Immature natural killer cell (primary cell): ENCODE measurements at places on chromosomes 7 and 10.
A peak's percentile ranks its signal among the peaks of the same experiment; 100 is the strongest.

DNA sequence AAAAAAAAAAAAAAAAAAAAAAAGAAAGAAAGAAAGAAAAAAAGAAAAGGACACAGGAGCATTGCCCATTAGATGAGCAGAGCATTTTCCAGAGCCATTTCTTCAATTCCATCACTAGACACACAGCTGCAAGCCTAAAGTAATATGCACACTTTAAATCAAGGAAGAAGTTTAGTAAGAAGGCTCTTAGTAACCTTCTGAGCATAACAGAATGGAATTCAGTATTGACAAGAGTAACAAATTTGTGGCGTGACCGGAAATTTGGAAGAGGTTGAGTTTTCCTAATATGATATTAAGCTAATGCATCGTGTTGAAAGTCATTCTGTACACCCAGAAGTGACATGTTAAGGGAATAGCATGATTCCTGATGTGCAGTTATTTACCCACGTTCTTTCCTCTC lies 35.3 kb downstream of the SMURF1 start:
- no peak for DNase-seq

DNA sequence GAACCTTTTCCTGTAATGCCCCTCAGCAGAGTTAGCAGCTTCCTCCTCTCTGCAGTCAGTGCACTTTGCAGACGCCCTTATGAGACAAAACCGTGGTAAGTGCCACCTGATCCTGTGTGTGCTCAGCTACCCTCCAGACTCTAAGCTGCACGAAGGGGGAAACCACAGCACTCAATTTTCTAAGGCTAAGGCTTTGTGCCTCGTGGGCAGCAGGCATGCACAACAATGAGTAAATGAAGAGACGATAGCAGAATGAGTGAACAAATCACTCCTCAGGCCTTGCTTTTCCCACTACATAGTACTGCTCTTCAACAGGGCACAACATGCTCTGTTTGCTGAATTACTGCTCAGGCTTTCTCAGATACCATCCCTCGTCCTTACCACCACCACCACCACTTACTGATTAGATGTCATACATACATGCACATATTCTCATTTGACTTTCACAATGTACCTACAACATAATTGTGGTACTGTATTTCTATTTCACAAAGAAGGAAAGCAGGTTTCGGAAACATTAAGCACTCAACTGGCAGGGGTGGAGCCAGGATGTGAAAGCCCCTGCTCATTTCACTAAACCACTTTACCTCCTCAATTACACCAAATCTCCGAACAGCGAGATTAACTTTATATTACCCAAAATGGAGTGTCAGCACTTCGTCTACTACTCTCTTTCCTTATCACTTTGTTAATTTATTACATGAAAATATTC lies 85.4 kb downstream of the ICA1 start:
- DNase-seq, result peak; percentile 67

DNA sequence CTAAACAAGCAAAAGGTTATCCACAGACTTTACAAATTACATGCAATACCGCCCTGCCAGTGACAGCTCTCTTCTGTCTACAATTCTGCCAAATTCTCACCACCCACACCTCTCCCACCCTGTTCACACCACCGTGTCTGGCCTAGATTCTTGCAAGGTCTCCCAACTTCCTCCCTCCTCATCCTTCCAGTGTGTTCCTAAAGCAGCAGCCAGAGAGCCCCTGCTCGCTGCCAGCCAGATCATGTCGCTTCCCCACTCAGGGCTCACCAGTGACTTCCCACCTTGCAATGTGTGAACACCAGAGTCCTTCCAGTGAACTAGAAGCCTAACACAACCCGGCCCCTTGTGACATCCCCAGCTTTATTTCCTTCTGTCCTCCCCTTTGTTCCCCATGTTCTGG lies 121.6 kb downstream of the HECW1 start:
- DNase-seq, result no peak

GRCh38 chr7:11767148-11767547 lies 64.8 kb downstream of the THSD7A start:
- DNase-seq, result no peak

GRCh38 chr7:78434281-78434680 lies 635.7 kb downstream of the PHTF2 start:
- no peak for DNase-seq

- DNase-seq, result no peak
Observed at GRCh38 chr10:50480054-50481007, 143.4 kb downstream of the SGMS1 start.

DNA sequence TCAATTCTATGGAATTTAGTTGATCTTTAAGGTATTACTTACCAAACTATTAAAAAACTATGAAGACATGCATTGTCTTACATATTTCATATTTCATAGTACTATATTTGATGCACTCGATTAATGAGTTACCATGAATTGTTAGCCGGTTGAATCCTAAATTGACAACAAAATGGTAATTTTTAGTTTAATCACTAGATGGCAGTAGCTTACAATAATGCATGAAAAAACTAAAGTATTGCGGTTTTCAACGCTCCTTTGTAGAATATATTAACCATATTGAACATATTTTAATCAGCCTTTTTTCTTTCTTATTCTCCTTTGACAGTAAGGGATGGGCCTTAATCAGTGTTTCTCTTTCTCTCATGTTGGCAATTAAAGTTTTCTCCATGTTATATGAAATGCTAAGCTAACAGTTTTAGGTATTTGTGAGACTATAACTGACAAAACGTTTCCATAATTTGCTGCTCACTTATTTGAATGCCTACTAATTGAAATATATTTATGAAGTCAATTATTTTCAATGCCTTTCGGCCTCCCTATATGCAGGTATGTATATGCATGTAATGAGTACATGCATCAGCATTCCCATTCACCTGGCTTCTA lies 48.5 kb upstream of the ARL4A start:
- DNase-seq, result peak; percentile 32

- DNase-seq, result no peak
Observed at GRCh38 chr10:14173706-14174594, 156.8 kb downstream of the FRMD4A start.

- no peak for DNase-seq
Observed at GRCh38 chr7:101156866-101157589, 2.8 kb downstream of the AP1S1 start.

- no peak for DNase-seq
Observed at GRCh38 chr7:106514881-106515280, 146.1 kb downstream of the CCDC71L start.

DNA sequence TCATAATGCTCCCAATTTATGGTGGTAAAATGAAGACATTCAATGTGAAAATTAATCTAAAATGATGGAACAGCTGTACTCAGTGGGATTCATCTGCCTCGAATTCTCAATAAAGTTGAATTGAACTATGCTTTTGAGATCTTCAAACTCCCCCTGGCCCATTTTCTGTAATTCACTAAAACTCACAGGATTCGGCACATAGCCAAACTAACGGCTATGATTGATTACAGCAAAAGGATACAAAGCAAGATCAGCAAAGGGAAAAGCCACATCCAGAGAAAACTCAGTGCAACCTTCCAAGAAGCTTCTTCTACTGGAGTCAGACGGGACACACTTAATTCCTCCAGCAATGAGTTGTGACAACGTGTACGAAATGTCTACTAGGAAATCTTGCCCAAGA lies 307.5 kb downstream of the CNTNAP2 start:
- DNase-seq, result no peak

- peak; percentile 58 for DNase-seq
Observed at GRCh38 chr10:110803830-110804338, 67.8 kb upstream of the PDCD4 start.

GRCh38 chr7:139703487-139704307 lies 74.1 kb downstream of the HIPK2 start:
- no peak for DNase-seq

- no peak for DNase-seq
Observed at GRCh38 chr10:90741926-90742565, 115.8 kb downstream of the HTR7 start.

DNA sequence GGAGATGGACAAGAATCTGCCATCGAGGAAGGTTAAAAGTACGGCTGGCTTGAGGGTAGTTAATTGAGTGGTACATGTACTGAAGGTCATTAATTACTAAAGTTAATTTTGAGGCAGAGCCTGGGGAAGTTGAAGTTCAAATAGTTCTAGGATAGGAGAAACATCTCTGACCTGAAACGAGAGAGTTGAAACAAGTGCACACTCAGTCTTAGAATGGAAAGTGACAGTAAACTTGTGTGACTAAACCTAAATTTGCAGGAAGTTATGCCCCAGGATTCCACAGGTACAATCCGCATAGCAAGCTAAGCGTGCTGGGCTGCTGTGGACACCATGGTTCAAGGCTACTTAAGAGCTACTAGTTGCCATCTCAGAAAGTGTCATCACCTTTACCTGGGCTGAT lies 209.9 kb downstream of the CHCHD3 start:
- no peak for DNase-seq

GRCh38 chr7:38656968-38657367 lies 25.8 kb upstream of the AMPH start:
- DNase-seq, result no peak

DNA sequence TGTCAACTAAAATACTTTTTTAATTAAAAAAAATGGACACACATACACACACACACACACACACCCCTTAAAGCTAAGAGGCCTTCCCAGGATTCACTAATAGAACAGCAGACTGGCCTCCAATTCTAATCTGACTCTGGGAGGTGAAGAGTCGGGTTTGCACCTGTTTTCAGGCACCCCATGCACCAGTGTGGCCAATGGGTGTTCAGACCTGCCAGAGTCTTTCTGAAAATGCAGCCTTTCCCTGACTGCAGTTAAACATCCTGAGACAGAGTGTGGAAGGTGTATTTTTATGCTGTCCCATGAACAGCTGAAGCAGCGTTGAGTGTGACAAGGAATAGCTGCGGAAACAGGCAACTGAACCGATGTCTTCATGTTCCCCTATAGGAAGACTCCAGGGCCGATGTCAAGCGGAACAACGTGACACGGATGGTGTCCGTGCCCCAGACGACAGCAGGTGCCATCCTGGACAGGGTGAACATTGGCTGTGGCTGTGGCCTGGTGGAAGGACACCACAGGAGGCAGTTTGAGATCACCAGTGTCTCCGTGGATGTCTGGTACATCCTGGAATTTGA lies 74.6 kb upstream of the LYZL2 start:
- DNase-seq, result no peak

GRCh38 chr10:121137533-121137932 lies 286.4 kb downstream of the WDR11 start:
- no peak for DNase-seq

DNA sequence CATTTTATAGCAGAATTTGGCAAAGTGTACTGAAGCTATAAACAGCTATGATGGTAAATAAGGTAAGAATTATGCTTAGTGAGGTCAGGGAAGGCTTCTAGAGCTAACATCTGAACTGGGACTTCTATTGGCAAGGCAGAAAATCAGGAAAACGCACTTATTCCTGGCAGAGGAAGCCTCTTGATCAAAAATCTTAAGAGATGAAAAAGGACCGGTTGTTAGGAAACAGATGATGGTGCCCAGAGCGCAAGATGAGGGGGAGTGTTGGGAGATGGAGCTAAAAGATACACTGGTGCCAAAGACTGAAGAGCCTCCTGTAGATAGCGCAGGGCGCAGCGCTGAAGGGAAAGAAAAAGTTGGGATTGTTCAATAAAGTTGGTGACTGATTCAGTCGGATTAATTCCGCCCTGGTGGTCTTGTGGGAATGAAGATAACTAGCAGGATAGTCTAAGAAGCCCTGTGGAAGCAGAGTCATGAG lies 550 bp upstream of the CALU start:
- no peak for DNase-seq

GRCh38 chr7:10138087-10138854 lies 835.4 kb upstream of the PHF14 start:
- DNase-seq, result no peak

- peak; percentile 42 for DNase-seq
Observed at GRCh38 chr10:61750943-61751471, 88.3 kb downstream of the CABCOCO1 start.

- no peak for DNase-seq
Observed at GRCh38 chr7:128311013-128311412, 32.7 kb downstream of the RBM28 start.

DNA sequence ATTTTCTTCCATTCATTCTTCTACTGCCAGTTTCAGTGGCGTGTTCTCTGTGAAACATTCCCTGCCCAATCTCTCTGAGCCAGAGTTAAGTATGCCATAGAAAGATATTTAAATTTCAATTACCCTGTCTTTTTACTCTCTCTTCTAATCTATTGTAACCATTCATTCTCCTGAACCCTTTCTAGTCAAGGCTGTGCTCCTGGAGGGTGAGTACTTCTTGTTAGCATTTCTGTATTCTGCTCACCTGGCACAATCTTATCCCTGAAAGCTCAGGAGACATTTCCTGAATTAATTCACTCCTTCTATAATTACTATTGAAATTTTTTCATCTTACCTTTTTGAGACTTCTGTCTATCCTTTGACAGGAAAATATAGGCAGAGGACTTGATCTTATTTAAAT lies 271.7 kb downstream of the HGF start:
- DNase-seq, result no peak

DNA sequence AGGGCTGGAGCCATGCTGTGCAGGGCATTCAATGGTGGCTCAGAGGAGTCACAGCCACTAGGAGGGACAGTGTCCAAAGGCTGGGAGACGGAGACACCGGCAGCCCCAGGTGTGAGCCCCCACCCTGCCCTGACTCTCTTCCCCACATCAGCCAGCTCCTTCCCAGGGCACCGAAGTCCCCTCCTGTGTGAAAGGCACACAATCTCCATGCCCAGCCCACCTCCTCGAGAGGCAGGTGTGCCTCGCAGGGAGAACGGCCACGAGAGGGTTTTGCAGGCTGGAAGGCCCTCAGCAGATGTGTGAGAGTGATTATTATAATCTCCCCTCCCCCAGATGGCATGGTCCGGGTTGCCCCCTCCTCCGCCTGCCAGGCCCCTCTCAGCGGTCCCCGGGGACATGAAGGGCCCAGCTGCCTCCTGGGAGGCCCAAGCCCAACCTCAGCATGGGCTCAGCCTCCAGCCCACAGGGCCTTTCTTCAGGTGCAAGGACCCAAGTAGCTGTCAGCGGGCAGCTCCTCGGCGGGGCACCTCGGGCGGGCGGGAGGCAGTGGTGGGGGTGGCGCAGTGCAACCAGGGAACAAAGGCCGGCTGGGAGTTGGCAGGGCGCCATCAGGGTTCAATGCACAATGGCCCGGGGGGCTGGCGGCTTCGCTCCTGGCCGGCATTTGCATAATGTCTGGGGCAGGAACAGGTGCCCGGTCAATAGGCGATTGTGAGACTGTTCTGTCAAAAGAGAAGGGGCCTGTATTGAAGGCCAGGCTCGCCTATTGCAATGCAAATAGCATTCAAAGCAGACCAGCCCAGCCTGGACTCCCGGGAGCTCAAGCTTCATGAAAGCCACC lies 155.3 kb upstream of the ZMIZ1 start:
- DNase-seq, result no peak

DNA sequence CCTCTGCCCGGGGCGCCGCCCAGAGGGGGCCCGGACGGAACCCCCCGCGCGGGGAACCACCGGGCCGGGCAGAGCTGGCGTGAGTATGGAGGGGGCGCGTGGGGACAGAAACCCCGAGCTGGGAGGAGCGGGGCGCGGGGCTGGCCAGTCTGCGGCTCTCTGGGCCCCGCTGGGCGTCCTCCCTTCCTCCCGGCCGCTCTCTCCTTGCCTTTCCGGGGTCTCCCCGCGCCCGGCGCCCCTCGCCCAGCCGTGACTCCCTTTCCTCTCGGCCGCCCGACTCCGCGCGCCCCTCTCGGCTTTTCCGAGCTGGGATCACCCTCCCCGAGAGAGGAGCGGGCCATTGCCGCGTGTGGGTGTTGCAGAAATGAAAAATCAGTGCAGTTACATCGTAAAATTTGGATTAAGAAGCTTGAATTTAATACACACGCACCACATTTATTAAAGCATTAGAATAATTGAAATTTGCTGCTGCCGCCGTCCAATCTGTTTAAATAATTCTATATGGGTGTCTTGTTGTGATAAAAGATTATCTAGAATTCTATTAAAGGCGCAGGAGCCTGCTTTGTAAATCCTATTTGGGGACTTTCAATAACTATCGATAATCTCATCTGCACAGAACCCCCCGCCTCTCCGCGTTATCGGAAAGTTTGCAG lies 9.1 kb downstream of the UNCX start:
- no peak for DNase-seq
